OCI-LY7 (cell line): ENCODE measurements at places on chromosomes 11 and 22.
A peak's percentile ranks its signal among the peaks of the same experiment; 100 is the strongest.

- peak; percentile 38 for DNase-seq
Measured at GRCh38 chr11:74948546-74948897, 369 bp downstream of the XRRA1 start.

GRCh38 chr22:27107824-27108223 lies 450.4 kb downstream of the MIAT start:
- no peak for DNase-seq

- no peak for DNase-seq
Measured at GRCh38 chr11:133981156-133981555, 24.4 kb upstream of the IGSF9B start.

DNA sequence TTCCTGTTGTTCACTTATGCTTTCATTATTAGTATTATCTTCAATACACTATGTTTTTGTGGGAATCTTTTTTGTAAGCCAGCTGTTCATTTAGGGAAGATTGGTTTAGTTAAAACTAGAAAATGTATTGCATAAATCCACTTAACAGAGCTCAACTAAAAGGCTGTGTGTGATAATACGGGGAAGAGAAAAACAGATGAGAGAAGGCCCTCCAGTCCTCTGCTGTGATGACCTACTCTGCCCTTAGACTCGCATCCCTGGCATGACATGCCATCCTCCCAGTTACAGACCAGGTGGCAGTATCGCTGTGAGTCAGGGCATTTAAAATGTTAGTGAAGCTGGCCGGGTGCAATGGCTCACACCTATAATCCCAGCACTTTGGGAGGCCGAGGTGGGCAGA lies 173.4 kb upstream of the TTC12 start:
- no peak for DNase-seq

GRCh38 chr22:36079041-36079440 lies 50.4 kb upstream of the RBFOX2 start:
- no peak for DNase-seq

- DNase-seq = no peak
Measured at GRCh38 chr11:126878913-126879482, 121.6 kb downstream of the KIRREL3 start.

DNA sequence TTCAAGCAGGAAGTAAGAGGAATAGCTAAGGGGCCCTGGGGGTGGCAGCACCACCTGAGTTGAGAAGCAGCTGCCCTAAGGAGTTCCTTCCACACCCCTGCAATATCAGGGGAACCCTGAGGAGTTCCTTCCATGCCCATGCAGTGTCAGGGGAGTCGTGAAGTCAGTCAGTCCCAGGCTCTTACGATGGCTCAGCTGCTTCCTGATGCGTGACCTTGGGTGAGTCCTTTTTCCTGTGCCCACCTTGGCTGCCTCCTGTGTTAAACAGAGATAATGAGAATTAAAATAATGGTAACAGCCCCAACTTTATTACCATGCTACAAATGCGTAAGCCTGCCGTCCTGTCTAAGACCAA lies 181.1 kb downstream of the MIAT start:
- DNase-seq = no peak

DNA sequence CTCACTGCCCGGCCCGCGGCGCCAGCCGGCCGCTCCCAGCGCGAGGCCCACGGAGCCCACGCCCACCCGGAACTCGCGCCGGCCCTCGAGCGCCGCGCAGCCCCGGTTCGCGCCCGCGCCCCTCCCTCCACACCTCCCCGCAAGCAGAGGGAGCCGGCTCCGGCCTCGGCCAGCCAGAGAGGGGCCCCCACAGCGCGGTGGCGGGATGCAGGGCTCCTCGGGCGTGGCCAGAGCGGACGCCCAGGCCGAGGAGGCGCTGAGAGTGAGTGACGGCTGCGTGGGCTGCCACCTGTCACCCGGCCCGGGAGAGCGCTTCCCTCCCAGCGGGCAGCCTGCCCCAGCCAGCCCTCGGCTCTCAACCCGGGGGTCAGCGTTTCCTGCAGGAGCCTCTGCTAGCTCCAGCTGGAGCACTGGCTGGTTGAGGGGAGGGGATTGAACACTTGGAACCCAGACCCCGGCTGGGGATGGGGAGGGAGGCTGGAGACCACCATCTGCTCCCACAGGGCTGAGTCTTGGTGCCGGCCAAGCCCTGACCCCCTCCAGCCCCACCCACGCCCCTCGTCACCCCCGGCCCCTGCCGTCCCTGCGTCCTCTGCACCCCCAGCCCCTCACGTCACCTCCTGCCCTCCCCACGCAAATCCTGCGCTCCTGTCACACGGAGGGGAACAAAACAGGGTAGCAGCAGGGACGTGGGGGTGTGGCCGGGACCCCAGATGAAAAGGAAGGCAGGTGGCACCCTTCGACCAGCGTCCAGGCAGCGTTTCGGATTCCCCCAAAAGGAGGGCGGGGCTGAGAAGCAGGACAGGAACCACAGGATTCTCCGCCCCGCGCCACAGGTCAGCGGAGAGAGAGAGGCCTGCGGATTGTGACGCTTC lies 157.0 kb downstream of the BRD1 start:
- DNase-seq = no peak

DNA sequence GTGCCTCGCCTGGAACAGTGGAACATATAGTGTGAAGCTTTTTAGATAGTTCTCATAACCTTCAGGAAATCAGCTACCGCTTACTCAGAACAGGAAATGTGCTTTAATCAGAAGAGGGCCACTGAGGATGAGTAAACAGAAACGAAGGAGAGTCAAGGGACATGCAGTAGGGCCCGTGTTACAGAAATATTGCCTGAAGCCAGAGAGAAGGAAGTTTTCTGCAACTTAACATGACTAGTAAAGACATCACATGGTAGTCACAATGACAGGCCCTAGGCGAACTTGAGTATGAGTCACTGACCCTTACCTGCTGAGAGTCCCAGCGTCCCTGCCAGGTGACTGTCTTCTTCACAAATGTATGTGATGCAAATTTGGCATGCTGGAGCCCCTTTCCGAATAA lies 39.4 kb downstream of the CARD18 start:
- DNase-seq = no peak

GRCh38 chr11:8234425-8234821 lies 29.3 kb downstream of the LMO1 start:
- DNase-seq = no peak

DNA sequence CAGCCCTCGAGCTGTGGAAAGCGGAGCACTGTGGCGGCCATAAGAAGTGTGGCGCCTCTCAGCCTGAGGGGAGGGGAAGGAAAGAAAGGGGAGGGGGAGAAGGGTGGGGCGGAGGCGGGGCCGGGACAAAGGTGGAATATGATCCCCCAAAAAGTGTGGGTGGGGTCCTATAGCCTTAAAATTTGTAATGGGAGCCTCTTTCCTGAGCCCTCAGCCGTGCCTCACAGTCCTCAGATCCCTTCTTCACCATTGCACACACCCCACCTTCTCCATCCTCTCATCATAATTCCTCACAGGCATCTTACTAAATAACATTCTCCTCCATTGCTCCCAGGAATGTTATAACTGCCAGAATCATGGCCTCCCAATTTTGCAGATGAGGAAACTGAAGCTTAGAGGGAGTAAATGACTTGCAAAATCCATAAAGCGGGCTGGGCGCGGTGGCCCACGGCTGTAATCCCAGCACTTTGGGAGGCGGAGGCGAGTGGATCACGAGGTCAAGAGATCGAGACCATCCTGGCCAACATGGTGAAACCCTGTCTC lies 600 bp upstream of the RAB6A start:
- no peak for DNase-seq

- peak; percentile 98 for DNase-seq
Measured at GRCh38 chr11:68271781-68272608, at the start of gene C11orf24. Gene C11orf24 (minus strand): TSS chr11:68271973. CDS start chr11:68263767, 8,206 bp downstream.
